Iris pigment epithelial cell (primary cell): ENCODE measurements at places on chromosomes 4 and X.

- no peak for DNase-seq
Observed at GRCh38 chr4:5112333-5113095, 61.2 kb downstream of the STK32B start.

DNA sequence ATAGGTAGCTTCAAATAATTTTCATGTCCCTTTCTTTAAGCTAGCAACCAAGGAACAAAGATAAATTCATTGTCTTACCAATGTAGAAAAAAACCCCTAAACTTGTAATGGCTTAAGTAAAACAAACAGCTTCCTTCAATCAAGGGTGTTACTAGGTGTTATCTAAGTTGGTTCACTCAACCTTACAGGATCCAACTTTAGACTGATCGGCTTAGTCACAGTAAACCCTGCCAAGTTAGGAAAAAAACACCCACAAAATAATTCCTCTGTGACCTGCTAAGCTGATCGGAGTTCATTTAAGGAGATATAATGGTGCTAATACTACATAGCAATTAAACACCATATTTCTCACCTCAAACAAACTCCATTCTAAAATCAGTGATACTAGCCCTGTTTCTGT, 10.1 kb downstream of the AIFM1 start:
- no peak for DNase-seq

DNA sequence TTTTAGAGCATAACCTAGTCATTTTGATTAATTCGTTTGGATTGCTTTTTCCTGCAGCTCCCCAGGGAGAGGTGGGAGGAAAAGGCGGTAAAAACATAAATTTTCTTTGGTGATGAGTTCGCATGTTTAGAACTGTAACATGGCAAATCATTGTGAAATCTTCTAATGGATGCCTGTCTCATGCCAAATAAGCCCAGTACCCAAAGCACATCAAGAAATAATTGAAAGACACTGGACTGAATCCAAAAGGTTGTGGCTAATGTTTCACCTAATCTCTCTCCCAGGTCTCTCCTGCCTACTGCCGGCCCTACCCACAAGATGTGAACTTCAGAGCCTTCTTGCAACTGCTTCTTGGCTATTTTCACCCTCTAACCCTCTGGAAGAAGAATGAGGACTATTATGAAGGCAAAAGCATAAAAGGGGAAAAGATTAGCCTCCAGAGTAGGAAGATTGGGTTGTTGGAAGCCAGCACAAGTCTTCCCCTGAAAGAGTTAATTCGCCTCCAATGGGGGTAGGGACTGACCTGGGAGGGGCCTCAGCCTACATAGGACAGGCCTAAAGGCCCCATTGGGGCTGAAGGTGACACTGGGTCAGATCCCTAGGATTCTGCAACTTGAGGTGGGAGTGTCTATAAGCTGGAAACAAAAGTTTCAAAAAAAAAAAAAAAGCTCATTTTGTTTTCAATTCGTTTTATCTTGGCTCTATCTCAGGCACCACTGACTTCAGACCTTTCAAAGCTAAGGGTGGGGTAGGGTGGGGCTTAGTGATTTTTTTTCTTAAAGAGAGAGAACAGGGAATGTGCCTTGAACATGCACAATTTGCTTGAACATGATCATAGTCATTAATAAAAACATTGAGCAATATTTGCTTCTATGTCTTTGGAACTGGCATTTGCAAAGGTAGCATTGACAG, 278.6 kb upstream of the KLF3 start:
- no peak for DNase-seq

GRCh38 chr4:123699880-123700771, 303.5 kb downstream of the SPRY1 start:
- peak; percentile 95 for DNase-seq
